ENCODE measurements at places on chromosomes 13 and 19. TPM values are rescaled to one million over a fixed set of nuclear protein-coding genes. Genes with fewer than 3 reads are reported as not detected.

DNA sequence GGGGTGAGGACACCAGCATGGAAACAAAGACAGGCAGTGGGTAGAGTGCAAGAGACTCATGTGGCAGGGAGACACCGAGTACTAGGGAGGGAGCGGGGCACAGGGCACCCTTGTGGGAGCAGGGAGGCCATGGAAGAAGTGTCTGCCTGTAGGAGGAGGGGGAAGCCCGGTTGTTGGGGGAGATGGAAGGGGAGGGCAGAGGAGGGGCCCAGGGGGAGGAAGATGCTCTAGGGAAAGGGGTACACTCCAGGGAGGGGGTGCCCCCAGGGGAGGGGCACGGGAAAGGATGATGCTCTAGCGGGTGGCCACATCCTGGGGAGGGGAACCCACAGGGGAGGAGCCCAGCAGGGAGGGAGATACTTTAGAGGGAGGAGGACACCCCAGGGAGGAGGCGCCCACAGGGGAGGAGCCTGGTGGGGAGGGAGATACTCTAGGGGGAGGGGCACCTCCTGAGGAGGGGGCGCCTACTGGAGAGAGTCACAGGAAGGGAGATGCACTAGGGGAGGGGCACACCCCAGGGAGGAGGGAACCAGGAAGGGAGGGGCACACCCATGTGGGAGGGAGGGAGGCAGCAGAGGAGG lies 24.9 kb downstream of the CPAMD8 start:
- DNase-seq: no peak

- peak; percentile 60 for DNase-seq
These were observed 19.2 kb downstream of the MIER2 start for GRCh38 chr19:325173-325936.

- DNase-seq: no peak
These were observed 32.7 kb upstream of the GPR183 start for GRCh38 chr13:99339736-99340397.

- DNase-seq: no peak
These were observed 671.2 kb downstream of the UQCRFS1 start for GRCh38 chr19:28541602-28542393.

DNA sequence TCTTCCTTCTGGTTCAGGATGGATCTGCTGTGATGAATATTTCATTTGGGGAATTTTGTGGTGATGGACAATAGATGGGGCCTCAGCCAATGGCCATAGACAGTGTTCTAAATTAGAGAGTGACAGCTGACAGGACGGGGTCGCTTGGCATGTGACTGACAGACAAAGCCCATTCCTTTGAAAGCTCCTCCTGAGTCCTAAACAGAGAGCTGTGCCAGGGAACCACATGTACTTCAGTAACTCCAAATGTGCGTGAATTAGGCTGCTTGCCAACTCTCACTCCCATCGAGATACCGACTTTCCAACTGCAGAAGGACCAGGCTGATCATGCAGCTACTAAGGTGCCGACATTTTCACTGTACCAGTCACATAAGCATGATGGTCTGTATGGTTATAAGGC lies 187.7 kb downstream of the SHISA2 start:
- DNase-seq: no peak

The SSC5D gene
- 77.4 TPM for total RNA-seq

GRCh38 chr19:11264452-11265176 lies 2.3 kb upstream of the DOCK6 start:
- DNase-seq: peak; percentile 71

- DNase-seq: no peak
These were observed 188.5 kb downstream of the FOXO1 start for GRCh38 chr13:40477623-40478608.

The NLRP4 gene
- total RNA-seq: not detected

- DNase-seq: peak; percentile 96
These were observed 37.6 kb upstream of the C1QTNF9 start for GRCh38 chr13:24271601-24272451.

- DNase-seq: no peak
These were observed 21.2 kb downstream of the PRAM1 start for GRCh38 chr19:8481201-8481600.

The POLR2E gene
- 74.0 TPM for total RNA-seq

DNA sequence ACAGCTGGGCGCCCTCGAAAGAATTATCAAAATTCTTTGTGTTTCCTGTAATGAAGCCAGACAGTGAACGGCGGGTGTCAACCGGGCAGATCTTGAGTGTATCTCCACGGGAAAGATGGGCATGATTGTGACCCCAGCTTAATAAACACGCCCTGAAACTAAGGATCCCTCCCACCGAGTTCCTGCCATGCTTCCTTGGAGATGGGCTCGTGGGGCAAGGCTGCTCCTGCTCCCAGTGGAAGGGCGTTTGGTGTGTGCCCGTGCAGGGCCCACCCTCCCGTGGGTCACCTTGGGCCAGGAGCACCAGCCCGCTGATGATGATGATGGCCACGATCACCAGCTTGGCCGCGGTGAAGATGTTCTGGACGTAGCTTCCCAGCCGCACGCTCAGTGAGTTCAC lies 7.4 kb downstream of the SLC7A9 start:
- DNase-seq: no peak

- no peak for DNase-seq
These were observed 27.4 kb upstream of the SACS start for GRCh38 chr13:23460921-23461320.

DNA sequence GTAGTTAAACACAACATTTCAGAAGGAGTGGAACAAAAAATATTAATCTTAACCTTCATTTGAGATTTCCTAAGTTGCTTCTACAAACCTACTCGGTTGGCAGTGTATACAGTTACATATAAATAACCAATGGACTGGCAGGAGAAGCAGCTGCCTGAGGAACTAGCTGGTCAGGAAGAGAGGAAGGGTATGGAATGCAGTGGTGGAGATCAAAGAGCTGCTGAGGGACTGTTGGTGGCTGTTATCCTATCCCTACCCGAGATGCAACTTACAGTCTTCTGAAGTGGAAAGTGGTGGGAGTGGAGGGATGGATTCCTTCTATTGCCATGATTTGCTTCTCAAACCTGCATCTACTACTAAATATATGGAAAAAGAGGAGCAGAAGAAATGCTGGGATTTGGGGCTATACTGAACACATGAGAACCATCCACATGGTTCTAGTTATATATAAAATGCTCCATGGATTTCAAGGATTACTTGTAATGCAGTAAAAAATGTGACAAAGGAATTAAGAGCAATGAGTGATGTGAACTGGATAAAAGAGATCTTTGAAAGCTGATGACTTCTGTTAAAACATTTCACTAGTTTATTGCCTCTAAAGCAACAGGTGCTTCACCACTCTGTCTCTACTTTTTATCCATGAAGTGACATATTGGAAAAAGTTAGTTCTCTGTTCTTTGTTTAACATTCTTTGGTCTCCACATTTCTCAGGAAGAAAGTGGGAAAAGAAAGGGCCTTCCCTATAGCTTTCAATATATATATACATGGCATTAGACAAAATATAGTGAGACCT lies 29.9 kb downstream of the MICU2 start:
- no peak for DNase-seq

The FCAR gene
- not detected for total RNA-seq

GRCh38 chr19:17968362-17968761 lies 1.5 kb downstream of the KCNN1 start:
- DNase-seq: peak; percentile 85

DNA sequence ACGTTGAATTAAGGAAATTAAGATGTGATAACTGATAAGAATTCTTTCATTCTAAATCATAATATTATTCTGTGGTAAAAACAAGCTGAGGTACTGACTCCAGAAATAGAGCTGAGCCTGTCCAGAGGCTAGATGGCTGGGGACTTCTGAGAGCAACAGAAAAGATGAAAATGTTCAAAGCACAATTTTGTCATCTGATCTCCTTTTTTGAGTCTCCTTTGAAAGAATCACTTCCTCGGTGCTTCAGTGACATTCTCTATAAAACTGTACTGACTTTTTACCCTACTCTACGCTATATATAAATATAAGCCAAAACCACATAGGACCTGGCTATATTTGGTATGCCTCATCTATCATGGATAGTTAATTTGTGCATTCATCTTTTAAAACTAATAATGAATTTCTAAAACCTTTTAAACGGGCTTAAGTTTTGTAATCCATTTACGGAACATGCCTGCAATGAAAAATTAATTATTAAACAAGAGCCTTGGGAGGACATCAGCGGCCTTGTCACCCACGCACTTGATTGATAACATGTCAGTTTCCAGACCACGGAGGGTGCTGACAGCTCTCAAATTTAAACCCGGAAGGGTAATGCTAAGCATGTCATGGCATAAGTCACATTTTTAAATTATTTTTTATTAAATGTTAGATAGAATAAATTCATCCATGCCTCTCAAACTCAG lies 235.5 kb downstream of the PCDH9 start:
- no peak for DNase-seq

Measured in osteoblast (primary cell).